Activated CD4-positive, alpha-beta T cell treated with anti-CD3 and anti-CD28 coated beads for 1 hour (primary cell): ENCODE measurements at places on chromosomes 4 and X.

- DNase-seq, result no peak
Measured at GRCh38 chr4:112520598-112521122, 4.7 kb upstream of the NEUROG2 start.

DNA sequence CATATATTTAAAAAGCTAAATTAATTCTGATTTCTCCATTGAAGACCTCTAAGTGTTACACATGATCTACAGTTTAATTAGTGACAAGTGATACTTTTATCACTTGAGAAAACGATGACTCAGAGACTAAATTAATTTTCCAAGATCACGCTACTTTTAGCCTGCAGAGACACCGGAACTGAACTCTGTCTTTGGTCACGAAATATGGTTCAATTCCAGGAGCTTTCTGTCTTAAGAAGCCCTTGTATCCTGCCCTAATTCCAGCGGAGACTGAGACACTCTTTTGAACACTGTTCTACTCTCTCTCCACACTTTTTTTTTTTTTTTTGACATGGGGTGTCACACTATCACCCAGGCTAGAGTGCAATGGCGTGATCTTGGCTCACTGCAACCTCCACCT is 63.6 kb downstream of the IRF2 start:
- no peak for DNase-seq

- peak; percentile 52 for DNase-seq
Measured at GRCh38 chr4:185183622-185184281, 20.0 kb downstream of the CFAP97 start.

DNA sequence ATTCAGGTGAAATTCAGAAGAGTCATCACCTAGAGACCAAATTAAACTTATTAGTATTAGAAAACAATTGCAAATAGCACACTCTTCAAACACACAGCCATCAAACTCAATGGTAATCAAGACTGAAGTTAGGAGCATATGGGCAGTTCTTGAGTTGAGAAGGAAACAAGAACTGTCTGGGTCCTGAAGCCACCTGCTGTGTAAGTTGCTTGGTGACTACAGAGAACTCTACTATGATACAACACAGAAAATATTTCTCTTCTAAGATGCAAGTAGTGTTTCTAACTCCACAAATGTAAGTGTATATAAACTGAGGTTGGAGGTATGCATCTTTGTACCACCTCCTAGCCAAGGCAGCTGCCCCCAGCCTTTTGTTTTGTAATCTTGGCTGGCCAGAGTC is 325 bp upstream of the PF4V1 start:
- DNase-seq, result no peak

DNA sequence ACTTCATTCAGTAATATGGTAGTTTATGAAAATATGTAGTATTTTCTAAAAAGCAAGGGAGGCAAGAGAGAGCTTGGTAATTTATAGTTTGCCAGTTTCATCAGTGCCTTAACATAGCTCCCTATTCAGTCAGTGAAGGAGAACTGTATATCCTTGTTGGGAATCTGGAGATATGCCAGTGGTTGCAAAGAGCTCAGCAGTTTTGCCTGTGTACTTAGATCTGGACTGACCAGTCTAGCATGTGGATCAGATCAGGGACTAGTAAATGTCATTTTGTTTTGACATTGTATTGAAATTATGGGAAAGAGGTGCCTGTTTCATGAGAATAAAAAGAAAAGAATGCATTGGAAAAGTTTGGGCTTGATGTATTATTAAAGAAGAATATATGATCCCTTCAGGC is 88.6 kb downstream of the ZIC3 start:
- DNase-seq, result no peak

DNA sequence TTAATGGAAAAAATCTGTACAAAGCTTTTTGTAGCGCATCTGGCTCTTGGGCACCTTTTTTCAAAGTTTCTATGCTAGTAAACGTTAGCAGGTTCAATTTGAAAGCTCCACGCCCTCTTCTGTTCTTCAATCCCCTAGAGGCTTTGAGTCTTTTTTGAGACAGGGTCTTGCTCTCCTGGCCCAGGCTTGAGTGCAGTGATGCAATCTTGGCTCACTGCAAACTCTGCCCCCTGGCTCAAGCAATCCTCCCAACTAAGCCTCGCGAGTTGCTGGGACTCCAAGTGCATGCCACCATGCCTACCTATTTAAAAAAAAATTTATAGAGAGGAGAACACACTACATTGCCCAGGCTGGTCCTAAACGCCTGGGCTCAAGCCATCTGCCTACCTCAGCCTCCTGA is 9.2 kb downstream of the RXFP1 start:
- DNase-seq, result no peak

DNA sequence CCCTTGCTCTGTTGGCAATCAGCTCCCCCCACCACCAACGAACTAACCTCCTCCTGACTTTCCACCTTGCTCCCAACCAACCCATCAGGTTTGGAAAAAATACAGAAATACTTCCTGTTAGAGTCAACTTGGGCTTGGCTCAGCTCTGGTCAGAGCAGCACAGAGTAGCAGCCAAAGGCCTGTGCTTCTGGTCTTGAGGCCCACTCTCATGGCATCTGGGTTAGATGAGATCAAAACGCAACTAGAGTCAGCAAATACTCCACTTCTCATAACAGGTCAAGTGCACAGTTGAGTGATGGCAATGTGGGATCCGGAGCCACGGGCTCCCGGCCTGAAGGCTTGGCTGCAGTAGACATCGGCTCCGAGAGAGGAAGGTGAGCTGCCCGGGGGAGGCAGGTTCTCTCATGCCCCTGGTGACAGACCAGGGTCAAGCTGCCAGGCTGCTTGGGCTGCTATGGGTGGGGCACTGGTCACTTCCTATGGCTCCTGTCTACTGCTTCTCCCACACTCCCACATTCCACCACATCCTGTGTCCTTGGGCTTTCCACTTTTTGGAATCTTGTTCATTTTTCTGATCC is 34.8 kb downstream of the ZNF185 start:
- no peak for DNase-seq
